ENCODE measurements at places on chromosomes 5 and 9.

DNA sequence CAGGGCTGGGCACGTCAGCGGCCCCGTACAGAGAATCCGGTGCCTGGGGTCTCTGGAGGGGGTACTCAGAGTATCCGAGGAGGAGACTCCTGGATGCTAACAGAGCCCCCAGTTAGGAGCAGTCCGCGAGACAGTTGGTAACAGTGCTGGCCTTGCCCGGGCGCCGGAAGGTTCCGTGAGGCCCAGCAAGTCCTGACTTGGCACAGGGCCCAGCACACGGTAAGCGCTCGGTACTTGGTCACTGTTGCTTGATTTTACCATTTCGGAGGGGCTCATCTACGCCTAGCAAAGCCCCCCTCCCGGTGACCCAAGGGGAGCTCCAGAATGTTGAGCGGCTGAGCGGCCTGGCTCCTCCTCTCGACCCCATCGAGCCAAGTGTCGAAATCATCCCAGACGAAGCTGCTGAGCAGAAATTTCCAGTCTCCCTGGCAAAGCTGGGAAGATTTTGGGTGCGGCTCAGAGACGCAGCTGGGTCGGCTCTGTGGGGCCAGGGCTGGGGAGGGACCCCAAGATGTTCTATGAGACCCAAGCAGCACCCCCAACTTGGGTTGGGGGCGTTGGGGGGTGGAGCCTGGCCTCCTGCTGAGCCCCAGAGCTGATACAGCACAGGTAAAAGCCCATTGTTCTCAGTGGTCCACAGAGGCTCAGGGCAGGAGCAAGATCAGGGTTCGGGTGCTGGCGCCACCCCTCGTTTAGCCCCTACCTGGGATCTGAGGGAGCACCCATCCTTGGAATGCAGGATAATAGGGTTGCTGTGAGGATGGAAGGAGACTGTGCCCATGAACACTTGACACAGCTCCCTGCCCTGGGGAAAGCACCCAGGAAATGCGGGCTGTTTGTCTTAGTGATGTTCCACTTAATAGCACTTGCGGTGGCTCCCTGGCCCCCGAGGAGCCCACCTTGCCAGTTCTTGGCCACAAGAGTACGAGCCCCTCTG, 137.2 kb downstream of the C9orf50 start:
- DNase-seq, result no peak

- no peak for DNase-seq
Measured at GRCh38 chr9:70049236-70049635, 5.6 kb downstream of the MAMDC2 start.

- DNase-seq, result no peak
Measured at GRCh38 chr5:78005021-78005785, 229.1 kb upstream of the TBCA start.

- no peak for DNase-seq
Measured at GRCh38 chr5:124297826-124298225, 448.6 kb downstream of the ZNF608 start.

DNA sequence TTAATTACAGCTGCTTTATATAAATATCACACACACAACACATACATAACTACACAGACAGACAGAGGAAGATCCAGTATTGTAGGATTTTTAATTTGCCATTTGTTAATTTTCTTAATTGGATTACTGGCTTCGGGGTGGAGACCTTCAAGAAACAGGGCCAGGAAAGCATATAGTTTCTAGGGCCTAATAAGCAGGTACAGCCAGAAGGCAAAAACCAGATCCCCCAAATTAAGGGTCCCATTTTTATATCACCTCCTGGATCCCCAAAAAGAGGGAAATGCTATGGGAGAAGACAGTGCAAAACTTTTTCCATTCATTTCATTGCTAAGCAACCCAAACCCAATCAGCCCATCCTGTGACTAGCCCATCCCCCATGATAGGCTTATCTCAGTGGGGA, 373.3 kb upstream of the FAM174A start:
- no peak for DNase-seq
